ENCODE measurements at places on chromosomes 2 and 18. TPM values are rescaled to one million over a fixed set of nuclear protein-coding genes. Genes with fewer than 3 reads are reported as not detected.

CFC1 gene
- total RNA-seq: 3.3 TPM

UGT1A8 gene
- not detected for total RNA-seq

MRPS5 gene
- total RNA-seq: 53.0 TPM

PKDCC gene
- total RNA-seq: 175 TPM

CYTIP gene
- 5.9 TPM for total RNA-seq

MAPK4 gene
- 21.6 TPM for total RNA-seq

C2orf74 gene
- total RNA-seq: 31.2 TPM

IKZF2 gene
- total RNA-seq: 18.5 TPM

ELOA2 gene
- not detected for total RNA-seq

LYG1 gene
- 2.1 TPM for total RNA-seq

REG3A gene
- not detected for total RNA-seq

DES gene
- total RNA-seq: 4.8 TPM

NEU4 gene
- total RNA-seq: 1.2 TPM

FASTKD1 gene
- total RNA-seq: 35.3 TPM

ELMOD3 gene
- 23.9 TPM for total RNA-seq

SEMA4C gene
- 35.9 TPM for total RNA-seq

CHRNA1 gene
- total RNA-seq: 0.20 TPM
